ENCODE measurements at places on chromosomes 6 and 20.
A peak's percentile ranks its signal among the peaks of the same experiment; 100 is the strongest.

DNA sequence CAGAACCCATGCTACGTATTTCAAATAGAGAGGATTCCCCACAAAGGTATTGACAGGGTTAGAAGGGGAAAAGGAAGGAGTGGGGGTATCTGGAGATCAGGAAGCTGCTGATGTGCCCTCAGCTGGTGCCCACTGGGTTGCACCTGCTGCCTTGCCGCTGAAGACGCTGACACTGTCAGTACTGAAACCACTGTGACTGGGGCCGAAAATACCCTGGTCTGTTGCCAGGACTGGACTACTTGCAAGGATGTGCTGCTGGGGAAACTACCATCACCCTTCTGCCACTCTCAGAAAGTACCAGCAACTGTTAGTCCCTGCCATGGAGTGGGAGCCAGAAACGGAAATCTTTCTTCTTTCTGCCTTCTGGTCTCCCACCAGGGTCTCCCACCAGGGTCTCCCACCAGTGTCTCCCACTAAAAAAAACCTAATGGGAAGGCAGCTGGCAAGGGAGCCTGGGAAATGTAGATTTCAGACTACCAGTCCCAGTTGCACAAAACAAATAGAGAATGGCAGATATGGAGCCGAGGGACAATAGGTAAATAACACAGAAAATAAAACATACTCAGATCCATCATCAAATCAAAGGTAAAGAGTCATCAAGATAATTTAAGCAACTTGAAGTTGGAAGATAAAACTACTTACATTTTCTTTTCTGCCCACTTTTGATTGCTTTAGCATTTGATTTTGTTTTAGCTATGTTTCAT, 204.8 kb downstream of the TPBG start:
- no peak for DNase-seq

DNA sequence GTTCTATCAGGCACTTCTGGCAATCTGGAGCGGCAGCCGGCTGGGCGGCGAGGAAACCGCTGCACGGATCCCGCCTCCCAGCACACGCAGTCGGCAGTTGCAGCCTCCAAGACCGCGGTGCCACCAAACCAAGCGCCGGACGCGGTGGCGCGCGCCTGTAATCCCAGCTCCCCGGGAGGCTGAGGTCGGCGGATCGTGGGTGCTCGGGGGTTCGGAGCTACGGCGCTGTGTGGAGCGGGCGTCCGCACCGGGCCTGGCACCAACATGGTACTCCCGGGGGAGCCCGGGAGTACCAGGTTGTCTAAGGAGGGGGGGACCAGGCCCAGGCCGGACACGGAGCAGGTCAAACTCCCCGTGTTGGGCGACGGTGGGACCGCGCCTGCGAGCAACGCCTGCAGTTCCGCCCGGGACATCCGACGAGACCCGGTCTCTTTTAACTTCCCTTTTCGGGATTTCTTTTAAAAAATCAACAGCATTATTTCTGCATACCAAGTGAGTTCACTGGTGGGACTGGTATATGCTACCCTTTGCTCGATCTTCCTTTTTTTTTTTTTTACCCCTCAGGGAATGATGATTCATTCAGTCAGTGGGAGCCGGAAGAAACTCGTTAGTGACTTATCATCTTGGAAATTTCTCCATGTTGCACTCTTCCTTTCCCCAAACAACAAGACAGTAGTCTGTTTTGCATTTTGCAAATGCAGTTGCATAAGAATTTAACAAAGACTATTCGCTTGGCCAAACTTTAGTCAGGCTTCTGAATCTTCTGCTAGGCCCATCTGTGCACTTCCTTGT, 27.6 kb downstream of the ZNF311 start:
- peak; percentile 89 for DNase-seq

DNA sequence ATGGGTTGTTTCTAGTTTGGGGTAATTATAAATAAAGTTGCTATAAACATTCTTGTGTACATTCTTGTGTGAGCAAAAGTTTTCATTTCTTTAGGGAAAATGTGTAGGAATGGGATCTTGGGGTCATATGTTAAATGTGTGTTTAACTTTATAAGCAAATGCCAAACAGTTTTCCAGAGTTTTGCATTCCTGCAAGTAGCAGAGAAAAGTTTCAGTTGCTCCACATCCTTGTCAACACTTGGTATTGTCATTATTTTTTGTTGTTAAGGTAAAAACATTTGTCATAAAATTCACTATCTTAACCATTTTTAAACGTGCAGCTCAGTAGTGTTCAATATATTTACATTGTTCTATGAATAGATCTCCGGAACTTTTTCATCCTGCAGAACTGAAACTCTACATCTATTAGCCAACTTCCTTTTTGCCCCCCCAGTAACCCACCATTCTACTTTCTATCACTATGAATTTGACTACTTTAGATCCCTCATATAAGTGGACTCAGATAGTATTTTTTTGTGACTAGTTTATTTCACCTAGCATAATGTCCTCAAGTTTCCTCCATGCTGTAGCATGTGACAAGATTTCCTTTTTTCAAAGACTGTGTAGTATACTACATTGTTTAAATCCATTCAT, 48.4 kb downstream of the PHACTR2 start:
- DNase-seq, result no peak

DNA sequence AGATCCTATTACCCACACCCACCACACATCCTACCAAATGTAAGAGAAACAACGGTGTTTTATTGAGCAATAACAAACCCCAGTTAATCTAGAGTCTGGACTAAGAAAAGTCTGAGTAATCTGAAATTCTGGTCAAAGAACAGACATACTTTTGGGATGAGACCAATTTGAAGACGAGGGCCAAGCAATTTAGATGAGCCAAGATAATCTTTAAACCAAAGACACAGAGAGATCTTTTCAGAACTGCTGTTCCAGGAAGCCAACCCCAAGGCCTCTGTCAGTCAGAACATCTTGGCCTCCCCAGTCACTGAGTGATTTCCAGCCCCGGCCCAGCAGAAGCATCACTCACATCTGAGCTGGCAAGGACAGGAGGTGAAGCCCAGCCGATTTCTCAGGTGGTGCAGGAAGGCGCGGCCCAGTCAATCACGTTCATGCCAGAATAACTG, 118.5 kb upstream of the SYNDIG1 start:
- peak; percentile 37 for DNase-seq

DNA sequence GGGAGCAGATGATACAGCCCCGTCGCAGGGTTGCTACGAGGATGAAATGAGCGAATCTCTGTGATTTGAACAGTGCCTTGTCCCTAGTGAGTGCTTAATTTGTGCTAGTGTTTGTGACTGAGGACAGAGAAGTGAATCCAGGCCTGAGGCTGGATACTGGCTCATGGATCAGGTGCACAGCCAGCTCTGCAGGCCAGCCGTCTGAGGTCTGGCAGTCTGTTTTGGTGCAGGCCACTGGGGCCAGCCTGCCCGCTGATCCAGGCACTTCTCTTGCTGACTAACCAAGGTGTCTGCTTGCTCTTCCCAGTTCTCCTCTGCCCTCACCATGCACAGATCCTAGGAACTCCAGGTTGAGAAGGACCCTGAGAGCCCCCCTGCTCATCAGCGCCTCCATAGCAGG, 181.0 kb downstream of the LRFN2 start:
- DNase-seq, result no peak

DNA sequence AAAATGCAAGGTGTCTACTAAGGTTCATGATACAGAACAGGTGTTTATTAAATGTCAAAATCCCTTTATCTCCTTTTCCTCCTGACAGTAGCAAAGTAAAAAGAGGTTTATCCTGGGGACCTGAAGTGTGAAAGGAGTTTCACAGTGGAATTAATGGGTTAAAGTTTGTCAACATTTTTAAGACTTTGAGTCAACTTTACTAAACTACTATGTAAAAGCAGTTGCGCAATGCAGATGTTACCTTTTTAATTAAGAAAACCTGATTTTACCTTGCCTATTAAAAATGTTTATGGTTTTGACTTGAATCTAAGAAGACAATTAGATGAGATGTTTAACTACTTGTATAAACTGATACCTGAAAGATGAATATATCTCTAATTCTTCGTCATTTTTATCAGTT, 14.6 kb downstream of the PKIB start:
- DNase-seq, result no peak

DNA sequence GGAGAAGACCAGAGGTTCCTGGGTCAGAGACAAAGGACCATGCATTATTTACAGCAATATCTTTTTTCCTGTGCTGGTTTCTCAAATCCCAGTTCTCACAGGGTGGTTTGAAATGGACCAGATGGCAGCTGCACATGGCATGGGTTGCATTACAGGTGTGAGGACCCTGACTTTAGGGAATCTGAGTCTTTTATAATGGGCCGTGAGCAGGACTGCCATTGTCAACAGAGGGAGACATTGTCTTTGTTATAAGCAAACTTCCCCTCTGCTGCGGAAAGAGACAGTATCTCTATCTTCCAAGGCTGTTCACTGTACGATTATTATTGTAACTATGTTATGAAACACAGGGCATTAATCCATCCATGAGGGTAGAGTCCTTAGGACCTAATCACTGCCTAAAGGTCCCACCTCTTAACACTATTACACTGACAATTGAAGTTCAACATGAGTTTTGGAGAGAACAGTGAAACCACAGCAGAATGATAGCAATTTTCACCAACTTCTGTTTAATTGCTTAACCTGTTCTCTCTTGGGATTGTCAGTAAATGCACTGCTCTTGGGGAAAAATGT, 156.1 kb upstream of the AGPAT4 start:
- no peak for DNase-seq

DNA sequence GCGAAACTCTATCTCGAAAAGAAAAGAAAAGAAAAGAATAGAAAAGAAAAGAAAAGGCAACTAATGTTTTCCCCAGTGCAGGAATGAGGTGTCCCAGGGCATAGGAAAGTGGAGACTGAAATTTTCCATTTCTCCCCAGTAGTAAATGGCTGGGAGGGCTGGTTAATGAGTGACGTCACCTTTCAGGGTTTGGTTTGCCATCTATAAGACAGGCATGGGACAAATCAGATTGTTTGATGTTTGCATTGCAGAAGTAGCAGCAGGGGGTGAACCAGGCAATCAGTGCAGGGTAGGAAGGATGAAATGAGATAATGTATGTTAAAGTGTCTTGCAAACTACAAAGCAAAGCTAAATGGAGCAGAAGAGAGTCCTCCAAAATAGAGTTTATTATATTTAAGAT, 533.4 kb downstream of the PKHD1 start:
- DNase-seq, result no peak

DNA sequence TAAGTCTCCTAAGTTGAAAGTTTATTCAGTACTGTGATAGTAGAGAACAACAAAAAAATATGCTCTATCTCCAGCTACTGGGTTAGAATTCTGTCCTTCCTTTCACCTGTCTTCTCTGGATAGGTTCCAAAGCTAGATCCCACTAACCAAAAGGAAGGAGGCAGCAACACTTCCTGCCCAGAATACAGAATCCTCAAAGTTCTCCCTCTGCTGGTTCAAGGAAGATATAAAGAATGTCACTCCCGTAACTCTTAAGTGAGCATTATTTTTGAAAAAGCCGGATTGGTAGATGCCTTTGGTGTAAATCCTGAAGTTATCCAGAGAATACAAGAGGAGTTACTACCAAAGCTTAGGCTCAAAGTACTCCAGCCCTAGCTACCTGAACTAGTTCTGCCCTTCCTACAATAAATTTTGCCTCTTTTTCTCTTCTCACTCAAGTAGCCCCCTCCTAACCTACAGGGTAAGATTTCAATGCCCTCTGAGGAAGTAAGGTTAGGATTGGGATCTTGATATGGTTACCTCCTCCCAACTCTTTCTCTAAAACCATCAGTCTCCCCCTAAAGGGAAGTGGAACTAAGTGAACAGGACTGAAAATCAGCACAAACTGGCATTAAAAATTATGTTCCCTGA, 26.0 kb upstream of the CRIP3 start:
- DNase-seq, result no peak

DNA sequence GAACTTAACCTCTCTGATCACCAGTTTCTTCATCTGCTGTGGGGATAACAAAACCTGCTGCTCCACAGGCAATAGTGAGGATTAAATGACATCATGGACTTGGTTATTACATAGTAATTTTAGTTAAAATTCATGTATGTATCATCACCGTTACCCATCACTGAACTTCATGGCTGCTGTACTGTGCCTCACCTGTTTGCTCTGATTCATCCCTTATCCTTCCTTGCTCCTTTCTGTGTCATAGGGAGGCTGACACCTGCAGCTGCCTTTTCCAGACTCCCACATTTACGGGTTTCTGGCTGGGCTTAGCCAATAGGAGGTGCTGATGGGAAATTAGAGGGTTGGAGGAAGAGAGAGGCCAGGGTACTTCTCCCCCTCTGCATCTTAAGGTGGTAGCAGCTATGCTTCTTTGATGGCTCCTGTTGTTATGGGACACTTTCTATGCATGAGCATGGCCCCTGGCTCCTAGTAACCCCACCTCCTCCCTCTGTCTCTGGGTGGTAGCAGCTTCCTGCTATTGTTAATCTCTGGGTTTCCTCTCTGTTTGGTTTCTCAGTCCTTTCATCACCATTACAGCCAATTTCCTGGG, 332.1 kb downstream of the DHX35 start:
- DNase-seq, result no peak

DNA sequence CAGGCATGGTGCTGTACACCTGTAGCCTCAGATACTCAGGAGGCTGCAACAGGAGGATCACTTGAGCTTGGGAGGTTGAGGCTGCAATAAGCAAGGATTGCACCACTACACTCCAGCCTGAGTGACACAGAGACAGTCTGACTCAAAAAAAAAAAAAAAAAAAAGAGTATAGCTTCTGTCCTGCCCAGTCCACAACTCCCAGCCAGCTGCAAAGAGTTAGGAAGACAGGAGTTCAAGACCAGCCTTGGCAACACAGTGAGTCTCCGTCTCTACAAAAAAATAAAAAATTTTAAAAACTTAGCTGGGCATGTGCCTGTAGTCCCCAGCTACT, 28.3 kb upstream of the TLDC2 start:
- DNase-seq, result no peak

DNA sequence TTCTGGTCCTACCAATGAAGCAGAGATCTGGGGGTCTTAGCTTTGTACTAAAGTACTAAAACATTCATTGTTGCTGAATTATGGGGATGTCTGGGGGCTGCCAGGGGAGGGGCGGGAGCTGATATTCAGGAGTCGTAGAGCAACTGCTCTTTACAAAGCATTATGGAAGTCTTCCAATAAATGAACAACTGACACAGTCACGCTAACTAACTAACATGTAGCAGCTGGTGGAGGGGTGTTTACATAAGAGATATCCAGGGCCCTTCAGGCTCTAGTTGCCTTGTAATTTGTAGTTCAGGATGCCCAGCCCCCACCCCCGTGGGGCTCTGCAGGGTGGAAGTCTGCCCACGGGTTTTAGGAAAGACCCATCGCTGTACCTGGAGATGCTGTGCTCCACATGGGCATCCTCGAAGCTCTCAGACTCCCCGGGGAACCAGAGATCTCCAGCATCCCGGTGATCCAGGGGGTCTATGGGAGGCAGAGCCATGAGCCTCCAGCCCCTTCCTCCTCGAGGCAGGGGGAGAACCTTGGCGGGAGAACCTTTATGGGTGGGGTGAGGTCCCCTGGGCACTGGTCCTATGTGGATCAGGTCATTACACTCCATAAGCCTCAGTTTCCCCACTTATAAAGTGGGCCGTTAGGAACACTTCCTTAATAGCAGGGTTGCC, 3.4 kb downstream of the TREM2 start:
- DNase-seq, result no peak

DNA sequence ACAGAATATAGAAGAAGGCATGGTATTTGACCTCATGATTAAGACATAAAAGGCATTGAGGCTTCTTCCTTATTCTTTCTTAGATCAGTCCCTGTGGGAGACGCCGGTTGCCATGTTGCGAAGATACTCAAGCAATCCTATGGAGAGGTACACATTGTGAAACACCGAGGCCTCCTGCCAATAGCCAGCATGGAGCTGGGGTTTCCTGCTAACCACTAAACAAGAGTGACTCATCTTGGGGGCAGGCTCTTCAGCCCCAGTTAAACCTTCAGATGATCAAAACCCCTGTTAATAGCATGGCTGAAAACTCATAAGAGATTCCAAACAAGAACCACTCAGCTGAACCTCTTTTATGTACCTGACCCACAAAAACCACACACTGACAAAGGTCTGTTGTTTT, 478.8 kb downstream of the CD83 start:
- DNase-seq, result peak; percentile 41
